Naive thymus-derived CD8-positive, alpha-beta T cell (primary cell): ENCODE measurements at places on chromosomes 12 and 14.
A peak's percentile ranks its signal among the peaks of the same experiment; 100 is the strongest.

GRCh38 chr12:83042441-83043200 is 355.9 kb downstream of the TMTC2 start:
- DNase-seq: no peak

GRCh38 chr12:19431407-19432308 is 7.6 kb upstream of the AEBP2 start:
- no peak for DNase-seq

- no peak for DNase-seq
Measured at GRCh38 chr14:99481745-99482099, 513 bp downstream of the CCNK start.

DNA sequence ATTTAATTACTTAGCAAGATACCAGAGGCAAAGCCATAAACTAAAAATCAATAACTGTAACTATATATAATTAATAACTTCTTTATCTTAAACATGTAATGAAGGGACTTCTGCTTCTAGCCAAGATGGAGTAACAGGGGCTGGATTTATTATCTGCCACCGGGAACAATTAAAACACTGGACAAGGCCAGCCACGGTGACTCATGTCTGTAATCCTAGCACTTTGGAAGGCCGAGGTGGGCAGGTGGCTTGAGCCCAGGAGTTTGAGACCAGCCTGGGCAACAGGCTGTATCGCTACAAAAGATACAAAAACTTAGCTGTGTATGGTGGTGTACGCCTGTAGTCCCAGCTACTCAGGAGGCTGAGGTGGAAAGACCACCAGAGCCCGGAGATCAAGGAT is 113.6 kb downstream of the TAOK3 start:
- no peak for DNase-seq

- no peak for DNase-seq
Measured at GRCh38 chr12:98610596-98610995, 17.1 kb downstream of the SLC25A3 start.

DNA sequence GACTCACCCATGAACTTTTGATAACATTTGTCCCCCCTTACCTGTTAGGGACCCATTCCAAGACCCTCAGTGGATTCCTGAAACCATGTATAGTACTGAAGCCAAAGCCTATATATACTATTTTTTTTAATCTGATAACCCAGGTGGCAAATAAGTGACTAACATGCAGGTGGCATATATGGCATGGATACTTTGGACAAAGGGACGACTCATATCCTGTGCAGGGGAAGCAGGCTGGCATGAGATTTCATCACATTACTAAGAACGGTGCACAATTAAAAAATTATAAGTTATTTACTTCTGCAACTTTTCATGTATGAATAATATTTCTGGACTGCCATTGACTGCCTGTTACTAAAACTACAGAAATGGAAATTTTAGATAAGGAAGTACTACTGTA is 880.1 kb upstream of the FBXO33 start:
- no peak for DNase-seq

GRCh38 chr12:82124711-82125380 is 233.3 kb downstream of the CCDC59 start:
- no peak for DNase-seq

DNA sequence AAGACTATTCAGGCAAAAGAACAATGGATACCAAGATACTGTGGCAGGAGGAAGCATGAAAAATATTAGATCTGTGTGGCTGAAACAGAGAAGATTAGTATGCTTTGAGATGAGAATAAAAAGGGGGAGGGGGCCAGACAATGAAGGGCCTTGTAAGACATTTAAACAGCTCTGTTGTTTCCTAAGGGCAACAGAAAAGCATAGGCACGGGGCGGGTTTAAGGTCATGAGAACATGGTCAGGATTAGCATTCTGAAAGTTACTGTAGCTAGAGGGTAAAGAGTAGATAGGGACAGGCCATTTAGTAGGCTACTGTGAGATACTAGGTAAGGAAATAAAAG is 18.6 kb downstream of the INTS13 start:
- no peak for DNase-seq

DNA sequence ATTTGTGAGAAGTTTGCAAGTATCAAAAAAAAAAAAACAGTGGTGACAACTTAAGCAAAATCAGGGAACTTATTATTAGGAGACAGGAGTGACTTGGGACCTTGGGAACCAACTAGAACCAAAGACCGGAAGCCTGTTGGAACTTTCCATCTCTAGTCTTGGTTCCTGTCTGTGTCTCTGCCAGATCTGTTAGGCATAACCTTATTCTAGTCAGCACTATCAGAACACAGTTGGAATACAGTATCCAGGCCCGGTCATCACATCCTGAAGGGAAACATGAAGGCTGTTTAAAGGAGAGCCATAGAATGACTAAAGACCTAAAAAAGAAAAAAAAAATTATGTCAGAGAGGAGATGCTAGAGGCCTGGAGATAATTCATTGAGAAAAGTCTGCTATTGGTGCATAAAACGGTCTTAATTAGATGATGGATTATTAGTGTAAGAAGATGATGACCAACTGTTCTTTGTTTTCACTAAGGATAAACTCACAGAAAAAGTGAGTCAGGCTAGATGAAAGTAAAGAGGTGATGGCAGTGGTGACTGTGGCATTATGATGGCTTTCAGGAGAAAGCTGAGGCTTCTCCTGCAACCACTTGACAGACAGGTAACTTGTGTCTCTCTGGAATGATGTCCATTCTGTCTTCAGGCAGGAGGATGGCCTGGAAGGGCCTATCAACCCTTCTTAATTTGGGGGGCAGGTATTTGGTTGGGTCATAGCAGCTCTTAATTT is 28.2 kb downstream of the DACT1 start:
- no peak for DNase-seq

- no peak for DNase-seq
Measured at GRCh38 chr14:63212209-63212608, 8.0 kb downstream of the RHOJ start.

DNA sequence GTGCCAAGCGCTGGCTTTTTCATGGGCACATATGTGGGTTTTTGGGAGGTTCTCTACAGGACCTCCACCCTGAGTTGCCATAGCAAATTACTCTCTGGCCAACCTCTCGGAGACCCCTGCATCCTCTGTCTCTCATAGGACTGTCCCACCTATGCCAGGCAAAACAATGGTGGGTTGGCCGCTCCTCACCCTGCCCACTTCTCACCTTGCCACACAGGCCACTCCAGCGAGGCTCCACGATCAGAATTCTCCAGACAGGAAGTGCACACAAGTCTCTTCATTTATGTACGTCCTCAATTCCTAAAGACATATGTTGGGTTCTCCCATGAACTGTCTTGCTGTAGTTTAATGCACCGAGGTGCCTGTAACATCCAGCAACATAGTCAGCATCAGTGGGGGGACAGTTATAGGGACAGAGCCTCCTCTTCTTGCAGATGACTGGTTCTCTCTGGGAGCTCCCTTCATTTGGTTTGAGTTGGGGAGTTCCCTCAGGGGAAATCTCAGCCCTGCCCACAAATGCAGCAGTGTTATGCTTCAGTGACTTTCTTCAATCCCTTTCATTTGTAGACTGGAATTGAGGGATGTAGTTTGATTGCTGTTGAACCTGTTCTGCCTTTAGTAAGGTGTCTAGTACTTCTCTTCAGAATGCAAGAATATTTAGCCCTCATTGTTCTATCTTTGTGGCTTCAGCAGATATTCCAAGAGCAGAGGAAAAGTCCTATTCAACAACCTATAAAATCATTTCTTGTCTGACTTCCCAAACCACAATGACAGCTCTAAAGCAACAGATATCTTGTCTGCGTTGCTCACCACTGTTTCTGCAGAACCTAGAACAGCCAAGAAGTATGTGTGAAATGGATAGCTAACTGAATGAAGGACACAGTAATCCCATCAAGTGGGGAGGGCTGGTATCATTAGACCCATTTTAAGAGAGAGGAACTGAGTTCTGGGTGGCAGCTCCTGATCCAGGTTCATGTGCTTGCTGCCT is 2.8 kb upstream of the LTBP2 start:
- DNase-seq: no peak

GRCh38 chr14:58362798-58363412 is 32.8 kb upstream of the TOMM20L start:
- DNase-seq: peak; percentile 10

GRCh38 chr14:93906341-93907329 is 20.5 kb upstream of the FAM181A start:
- DNase-seq: peak; percentile 26

DNA sequence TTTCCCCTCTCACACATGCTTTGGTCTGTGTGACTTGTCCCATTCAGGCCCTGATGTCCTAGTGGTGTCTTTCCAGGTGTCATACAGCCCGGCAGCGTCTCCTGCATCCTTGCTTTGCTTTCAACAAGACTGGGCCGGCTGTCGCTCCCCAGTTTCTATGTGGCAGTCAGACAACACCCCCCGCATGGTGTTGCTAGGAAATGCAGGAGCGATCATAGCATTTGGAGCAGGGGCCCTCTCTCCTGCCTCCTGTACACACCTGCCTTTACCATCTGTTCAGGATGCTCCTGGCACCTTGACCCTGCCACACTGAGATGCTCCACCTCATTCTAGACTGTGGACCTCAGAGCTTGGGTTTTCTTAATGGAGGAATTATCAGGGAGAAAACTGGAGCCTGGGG is 29.5 kb downstream of the CACNA1C start:
- no peak for DNase-seq

DNA sequence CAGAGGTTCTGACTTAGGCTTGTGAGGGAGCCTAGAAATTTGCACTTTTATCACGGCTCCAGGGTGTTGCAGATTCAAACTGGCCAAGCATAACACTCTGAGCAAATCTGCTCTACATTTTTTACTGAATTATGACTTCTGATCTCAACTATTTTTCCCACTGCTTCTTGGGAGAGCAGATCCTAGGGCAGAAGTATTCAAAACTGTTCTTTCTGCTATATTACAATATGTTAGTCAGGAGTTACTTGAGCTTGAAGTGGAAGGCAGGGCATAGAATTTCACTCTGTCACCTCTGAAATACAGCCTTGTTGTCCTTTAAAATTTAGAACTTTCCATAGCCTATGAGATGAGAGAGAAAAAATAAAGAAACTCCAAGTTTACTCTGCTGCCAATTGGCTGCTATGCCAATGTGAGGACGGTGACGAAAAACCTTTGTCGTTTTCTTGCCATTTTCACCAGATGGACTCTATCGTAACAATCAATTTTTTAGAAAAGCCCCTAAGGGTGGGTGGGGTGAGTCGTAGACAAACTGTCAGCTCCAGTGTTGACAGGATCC is 16.4 kb upstream of the KERA start:
- no peak for DNase-seq

- DNase-seq: no peak
Measured at GRCh38 chr14:100748944-100749343, 22.3 kb downstream of the DLK1 start.

DNA sequence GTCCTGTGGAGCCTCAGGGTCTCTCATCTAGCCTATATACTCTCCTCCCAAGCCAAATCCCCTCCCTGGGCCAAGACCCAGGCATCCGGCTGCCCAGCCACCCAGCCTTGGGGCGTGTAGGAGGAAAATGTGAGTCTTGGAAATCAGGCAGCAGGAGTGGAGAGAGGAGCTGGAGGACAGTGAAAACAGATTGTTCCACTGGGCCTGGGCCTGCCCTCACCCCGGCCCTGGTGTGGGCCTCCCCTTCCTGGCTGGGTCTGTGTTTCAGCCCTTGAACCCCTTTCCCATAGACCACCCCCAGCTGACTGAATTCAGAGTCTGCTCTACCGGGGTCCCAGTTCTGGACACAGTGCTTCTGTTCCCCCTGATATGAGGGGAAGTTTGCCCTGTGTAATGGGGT is 6.7 kb downstream of the ITGA5 start:
- DNase-seq: no peak

DNA sequence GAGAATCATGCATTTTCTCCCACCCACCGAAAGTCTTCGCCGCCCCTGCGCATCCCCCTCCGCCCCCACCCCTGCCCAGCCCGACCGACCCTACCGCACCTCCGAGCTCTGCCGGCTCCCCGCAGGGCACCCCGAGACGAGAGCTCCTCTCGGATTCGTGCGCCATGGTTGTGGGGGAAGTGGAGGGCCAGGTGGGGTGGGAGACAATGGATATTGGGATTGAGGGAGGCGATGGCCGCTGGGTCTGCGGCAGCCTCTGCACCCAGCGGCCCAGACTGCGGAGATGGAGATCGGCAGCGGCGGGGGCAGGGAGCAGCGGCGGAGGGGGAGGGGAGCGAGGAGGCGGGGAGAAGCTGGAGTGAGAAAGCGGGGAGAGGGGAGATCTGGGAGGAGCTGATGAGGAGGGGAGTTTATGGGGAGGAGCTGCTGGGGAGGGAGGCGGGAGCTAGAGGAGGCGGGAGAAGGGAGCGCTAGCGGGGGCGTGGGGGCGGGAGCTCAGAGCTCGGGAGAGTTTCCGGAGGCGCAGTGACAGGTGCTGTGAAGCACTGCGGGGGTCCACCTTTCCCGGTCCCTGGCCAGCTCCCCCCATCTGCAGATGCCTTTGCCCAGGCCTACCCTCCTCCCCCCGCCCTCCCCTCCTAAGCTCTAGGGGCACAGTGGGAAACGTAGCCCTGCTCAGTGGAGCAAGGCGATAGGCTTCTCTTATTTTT is at the start of gene SALL2:
TSS of gene SALL2 (minus strand) at position 385 of the 710 bp plus-strand sequence. CDS start at position 166, 219 bp downstream.
- DNase-seq: peak; percentile 45
